Smooth muscle cell of the brain vasculature (primary cell): ENCODE measurements at places on chromosomes 7 and 10.

DNA sequence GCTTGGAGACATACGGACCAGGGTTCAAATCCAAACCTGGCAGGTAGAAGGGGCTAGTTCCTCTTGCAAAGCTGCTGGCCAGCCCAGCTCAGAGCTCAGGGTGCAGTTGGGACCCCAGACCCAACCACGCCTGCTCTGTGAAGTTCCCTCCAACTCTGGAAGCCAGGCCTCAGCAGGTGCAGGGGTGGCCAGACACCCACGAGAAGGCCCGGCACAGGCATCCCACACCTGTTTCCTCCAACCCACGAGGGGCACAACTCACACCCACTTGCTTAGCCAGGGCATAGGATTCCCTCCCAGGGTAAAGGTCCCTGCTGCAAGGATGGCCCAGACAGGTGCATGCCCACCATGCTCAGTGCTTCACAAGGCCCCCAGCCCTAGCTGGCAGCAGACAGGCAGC is 262.4 kb downstream of the GRID1 start:
- no peak for DNase-seq

DNA sequence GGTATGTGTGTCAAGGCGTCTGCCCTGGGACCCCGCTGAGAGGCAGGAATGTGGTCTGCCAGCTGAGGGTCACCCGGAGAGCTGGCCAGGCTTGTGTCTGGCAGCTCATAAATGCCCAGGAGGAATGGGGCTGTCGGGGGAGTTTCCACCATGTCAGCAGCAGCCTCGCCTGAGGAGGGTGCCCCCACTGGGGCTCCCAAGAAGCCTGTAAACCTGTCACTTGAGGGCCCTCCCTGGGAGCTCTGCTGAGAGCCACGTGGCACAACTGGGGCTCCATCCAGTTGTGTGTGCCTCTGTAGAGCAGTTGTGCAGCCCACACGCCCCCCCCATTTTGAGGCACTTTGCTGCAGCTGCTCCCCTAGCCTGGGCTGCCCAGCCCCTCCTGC is 70.6 kb downstream of the NEURL1 start:
- no peak for DNase-seq

GRCh38 chr7:55073976-55074528 is 55.2 kb downstream of the EGFR start:
- DNase-seq, result peak; percentile 86

GRCh38 chr7:80082213-80082612 is 52.4 kb upstream of the GNAI1 start:
- DNase-seq, result no peak

DNA sequence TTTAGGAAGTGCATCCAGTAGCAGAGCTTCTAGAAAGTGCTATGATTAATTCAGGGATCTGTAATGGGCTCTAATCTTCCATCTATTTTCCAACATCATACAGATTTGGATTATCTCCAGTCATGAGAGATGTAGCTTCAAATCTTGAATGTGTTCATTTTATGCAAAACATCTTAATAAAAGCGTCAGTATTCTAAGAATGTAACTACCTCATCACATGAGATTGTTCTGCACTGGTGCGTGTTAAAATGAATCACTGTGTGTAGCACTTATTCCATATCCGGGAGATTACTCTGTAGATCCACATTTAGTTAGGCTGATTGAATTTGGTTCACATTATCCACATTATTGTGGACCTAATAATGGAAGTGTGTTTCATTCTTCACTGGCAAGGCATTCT is 344.9 kb upstream of the CHRM2 start:
- no peak for DNase-seq

DNA sequence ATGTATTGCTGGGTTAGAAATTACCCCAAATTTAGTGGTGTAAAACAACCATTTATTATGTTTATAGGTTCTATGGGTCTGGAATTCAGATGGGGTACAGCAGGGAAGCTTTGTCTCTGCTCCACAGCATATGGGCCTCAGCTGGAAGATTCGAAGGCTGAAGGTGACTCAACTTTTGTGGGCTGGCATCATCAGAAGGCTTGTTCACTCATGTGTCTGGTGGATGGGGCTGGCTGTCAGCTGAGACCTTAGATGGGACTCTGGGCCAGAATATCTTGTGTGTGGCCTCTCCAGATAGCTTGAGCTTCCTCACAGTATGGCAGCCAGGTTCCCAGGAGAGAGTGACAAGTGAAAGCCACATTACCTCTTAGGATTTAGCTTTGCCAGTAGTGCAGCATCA is 45.9 kb downstream of the ZNF503 start:
- no peak for DNase-seq

DNA sequence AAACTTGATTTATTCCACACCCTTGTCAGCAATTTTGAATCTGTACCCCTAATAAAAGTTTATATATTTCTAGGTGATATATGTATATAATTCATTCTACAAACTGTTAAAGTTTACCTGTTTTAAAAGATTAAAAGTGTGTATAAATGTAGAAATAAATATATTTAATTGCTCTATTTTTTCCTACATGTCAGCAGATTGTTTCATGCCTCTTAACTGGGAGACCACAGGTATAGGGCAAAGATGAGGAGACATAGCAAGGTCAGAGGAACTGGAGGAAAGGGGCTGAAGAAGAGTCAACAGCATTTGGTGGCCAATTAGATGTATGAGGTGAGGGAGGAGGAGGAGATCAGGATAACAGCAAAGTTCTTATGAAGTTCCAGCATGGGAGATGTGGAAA is 109.8 kb downstream of the GLCCI1 start:
- no peak for DNase-seq

DNA sequence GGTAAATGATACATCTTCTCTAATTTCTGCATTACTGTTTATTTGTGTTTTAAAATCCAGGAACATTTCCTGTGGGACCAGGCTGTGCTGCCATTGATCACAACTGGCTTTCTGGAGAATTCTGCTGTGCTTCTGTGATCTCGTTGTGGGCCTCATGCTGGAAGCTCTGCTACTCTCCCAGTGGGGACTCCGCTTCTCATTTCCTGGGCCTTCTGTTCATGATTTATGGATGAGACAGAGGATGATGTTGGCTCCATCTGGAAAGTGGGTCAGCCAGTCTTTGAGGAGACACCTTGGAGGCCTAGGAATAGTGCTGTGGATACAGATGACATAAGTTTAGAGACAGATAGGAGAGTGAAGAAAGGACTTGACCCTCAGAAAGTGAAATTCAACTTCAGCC is 15.2 kb upstream of the GPR158 start:
- DNase-seq, result no peak

DNA sequence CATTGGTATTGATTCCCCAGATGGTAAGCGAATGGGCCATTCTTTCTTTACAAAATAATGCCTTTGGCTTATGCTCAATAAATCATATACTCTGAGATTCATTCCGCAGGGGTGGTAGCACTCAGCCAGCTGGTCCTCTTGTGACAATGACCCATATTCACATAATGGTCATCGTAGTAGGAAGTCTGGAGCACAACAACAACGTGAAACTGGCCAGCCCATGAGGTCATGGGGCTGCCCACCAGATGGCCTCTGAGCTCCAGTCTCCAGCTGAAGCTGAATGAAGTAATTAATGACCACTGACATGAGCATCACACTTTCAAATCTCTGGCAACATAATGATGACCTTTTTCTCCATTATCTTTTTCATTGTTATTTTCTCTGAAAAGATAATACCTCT is 42.3 kb upstream of the SORCS1 start:
- DNase-seq, result no peak

DNA sequence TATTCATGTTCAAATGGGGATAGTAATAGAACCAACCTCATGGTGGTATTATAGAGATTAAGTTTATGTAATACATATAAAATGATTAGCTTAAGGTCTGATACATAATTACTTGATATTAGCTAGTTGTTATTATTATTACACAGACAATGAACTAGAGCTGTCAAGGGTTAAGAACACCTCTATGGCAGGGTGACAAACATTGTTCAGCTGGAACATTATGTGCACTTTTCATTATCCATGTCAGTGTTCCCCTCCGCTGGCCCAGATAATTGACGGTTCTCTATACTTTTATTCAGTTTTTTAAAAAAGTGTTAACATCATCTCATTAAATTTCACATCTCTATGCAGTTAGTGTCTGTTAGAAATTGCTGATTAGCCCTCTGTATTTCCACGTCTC is 142.1 kb downstream of the CDK14 start:
- DNase-seq, result no peak

GRCh38 chr10:11180228-11180627 is 162.6 kb downstream of the CELF2 start:
- no peak for DNase-seq

DNA sequence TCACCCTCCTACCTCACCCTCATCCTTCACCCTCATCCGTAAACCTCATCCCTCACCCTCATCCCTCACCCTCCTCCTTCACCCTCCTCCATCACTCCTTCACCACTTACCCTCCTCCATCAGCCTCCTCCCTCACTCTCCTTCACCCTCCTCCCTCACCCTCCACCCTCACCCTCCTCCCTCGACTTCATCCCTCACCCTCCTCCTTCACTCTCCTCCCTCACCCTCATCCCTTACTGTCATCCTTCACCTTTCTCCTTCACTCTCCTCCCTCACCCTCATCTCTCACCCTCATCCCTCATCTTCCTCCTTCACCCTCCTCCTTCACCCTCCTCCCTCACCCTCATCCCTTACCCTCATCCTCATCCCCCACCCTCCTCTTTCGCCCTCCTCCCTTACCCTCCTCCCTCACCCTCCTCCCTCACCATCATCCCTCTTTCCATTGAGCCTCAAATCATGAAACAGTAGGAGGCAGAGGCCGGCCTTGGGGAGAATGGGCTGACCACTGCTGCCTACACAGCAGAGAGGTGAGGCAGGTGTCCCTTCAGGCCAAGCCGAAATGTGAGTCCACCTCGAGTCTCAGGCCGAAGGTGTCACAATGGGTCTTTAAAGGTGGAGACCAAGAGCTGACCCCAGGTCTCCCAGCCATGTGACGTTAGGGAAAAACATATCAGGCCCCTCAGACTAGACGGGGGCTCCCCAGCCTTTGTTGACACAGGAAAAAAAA is 53.0 kb downstream of the PDGFA start:
- no peak for DNase-seq

GRCh38 chr7:128792471-128793180 is 858 bp downstream of the CCDC136 start:
- no peak for DNase-seq

DNA sequence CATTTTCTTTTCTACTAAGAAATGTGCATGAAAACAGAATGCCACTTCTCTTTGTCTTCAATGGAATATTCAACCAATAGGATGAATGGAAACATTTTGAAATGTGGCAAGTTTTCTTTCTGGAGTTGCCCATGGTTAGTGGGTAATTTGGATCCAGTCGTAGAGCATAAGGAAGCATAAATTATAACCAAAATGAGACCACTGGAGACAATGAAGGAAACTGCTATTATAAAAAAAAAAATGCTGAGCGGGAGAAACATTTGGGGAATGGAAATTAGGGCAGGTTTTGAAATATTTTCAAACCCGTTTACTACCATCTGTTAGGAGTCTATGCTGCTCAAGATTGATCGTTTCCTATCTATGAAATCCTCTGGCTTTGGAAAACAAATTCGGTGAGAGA is 182.9 kb upstream of the PRKCQ start:
- DNase-seq, result no peak

- DNase-seq, result no peak
Measured at GRCh38 chr10:3761904-3762303, 23.1 kb downstream of the KLF6 start.

DNA sequence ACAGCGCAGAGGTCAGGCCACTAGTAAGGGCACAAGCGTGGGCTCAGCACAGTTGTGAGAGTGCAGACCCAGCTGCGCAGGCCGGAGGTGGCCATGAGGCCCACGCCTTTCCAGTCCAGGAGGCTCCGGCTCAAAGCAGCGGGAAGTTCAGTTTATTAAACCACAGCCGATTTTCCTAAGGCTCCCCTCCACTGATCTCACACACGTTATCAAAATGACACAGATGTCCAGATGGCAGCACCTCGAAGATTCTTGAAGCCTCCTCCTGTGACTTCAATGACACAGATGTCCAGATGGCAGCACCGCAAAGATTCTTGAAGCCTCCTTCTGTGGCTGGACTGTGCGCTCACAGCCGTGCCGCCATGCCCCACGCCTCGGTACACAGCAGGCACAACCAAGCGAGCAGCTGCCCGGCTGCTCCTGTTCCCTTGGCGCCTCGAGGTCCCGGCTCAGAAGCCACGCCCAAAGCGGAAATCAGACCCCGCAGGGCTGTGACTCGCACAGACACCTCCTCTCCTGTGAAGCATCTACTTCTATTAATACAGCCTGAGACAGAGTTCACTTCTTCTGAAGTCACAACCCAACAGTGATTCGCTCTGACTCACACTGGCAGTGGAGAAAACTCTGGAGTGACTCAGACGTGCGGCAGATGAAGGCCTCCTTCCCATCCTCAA is 122.7 kb downstream of the MAD1L1 start:
- peak; percentile 63 for DNase-seq

GRCh38 chr7:141544831-141545230 is 6.4 kb upstream of the AGK start:
- DNase-seq, result no peak

GRCh38 chr7:102845346-102845745 is 67.5 kb upstream of the LRRC17 start:
- DNase-seq, result no peak

GRCh38 chr7:31337002-31337565 is 3.4 kb downstream of the NEUROD6 start:
- no peak for DNase-seq

GRCh38 chr7:698515-699475 is 27.7 kb upstream of the DNAAF5 start:
- no peak for DNase-seq

DNA sequence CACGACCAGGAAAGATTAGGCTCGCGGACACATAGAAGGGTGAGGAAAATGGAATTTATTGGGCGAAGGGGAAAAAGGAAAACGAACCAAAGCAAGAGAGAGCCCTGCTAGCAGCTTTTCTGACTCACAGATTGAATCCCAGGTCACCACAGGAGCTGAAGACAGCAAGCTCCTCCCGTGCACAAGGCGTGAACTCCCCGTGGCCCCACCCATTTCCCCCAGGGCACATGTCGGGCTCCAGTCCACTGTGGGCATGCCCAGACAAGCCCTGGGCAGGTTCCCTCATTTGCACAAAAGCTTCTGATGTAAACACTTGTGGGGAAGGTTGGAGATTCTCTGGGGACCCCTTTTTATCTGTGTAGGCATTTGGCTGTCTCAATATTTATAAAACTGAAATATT is 582.4 kb downstream of the SUGCT start:
- DNase-seq, result peak; percentile 49
